ENCODE measurements at places on chromosomes 12 and 14.

GRCh38 chr12:18782827-18783226 is 44.9 kb downstream of the CAPZA3 start:
- DNase-seq, result no peak

DNA sequence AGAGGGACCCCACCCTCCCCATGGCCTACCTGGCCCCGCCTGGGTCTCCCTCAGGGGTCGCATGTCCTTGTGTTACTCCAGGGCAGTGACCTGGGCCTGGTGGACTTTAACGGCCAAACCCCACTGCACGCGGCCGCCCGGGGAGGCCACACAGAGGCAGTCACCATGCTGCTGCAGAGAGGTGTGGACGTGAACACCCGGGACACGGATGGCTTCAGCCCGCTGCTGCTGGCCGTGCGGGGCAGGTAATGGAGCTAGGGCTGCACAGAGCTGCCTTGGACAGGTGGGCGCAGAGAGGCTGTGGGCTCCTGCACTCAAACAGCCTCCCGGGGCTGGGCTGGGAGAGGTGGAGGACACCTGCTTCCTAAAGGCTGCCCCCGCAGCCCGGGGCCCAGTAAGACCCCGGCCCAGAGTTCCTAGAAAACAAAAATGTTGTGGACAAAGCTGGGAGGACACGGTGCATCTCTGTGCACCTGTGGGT is 21.6 kb downstream of the ASPG start:
- DNase-seq, result no peak

GRCh38 chr12:58459191-58459590 is 461.1 kb downstream of the LRIG3 start:
- no peak for DNase-seq

- DNase-seq, result no peak
Measured at GRCh38 chr14:91317381-91318308, 73.1 kb upstream of the GPR68 start.

- DNase-seq, result no peak
Measured at GRCh38 chr14:92783813-92784431, 10.2 kb upstream of the GOLGA5 start.

DNA sequence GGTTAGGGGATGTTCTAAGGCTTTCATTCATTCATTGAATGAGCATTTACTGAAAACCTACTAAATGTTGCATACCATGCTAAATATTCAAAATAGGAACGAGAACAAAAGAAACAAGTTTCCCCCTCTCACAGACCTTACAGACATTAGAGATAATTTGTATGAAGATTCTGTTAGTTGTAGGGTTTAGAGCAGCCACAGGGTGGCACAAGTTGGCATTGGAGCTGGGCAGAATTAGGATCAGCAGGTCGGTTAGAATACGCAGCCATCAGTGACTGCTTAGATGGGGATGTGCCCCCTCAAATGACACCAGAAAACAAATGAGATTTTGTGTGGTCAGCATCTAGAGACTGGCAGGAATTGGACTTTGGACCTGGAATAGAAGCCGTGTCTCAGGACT is 166.3 kb upstream of the DAAM1 start:
- no peak for DNase-seq

GRCh38 chr12:51850965-51851299 is 2.4 kb upstream of the FIGNL2 start:
- DNase-seq, result no peak

GRCh38 chr12:116320791-116321217 is 43.3 kb upstream of the MED13L start:
- DNase-seq, result no peak

DNA sequence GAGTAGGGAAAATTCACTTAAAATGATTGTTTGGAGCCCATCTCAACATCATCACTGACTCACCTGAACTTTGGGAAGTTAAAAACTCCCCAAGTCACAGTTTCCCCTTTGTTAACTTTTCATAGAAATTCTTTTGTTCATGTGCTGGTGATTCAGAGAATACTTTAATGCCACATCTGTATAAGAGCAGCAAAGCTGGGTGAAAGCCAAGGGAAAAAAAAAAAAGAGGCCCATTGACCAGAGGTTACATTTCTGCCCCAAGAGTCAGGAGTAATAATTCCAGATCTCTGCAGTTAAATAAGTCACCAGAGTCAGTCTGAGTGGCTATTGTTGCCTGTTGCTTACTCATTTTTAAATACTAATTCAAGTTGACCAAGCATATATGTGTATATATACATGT is 136.4 kb upstream of the LGR5 start:
- DNase-seq, result peak; percentile 70

GRCh38 chr12:2053691-2054090 is 904 bp downstream of the CACNA1C start:
- DNase-seq, result no peak

DNA sequence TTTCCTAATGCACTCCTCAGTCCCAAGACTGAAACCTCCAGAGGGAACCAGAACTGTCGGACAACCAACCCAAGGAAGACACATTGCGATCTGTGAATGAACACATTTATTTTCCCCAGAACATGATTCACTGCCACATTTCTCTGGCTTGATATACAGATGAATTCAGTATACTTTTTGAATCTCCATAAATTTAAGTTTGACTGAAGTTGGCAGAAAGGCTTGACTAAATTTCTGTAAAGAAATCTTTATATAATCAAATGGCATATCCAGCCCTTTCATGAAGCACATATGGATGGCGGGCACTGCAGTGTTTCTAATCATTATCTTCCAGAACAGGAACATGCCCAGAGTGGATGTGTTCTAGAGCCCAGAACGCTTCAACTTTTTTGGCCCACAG is 56.7 kb downstream of the DCAF5 start:
- no peak for DNase-seq

DNA sequence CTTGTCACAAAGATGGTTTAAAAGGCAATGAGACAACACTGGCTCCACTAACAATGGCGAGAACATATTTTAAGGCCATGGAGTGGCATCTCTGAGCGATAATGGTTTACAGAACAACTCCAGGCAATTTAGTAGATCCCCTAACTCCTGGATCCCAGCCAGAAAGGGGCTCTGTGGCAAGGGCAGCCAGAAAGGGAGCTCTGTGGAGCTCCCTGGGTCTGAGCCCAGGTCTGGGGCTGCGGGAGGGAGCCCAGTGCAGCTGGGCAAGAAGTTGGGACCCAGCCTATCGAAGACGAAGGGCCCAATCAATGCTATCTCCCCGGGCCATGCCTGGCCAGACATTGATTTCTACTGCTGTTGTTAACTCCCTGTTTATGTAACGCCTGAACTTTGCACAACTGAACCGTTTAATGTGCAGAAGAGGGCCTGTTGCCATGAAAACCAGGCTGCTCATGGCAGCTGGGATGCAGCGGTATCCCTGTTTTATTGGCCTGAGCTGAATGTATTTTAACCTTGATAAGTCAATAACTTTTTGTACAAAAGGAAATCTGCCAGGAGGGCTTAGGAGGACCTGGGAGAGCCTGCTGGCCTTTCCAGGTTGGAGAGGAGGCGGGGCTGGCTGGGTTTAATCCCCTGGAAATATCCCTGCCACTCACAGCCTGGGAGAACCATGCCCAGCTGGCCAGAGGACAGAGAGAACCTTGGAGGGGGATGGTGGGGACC is 6.7 kb upstream of the FAM222A start:
- no peak for DNase-seq

GRCh38 chr12:30687265-30687986 is 8.2 kb downstream of the IPO8 start:
- no peak for DNase-seq

GRCh38 chr12:65623507-65623906 is 200.8 kb upstream of the HMGA2 start:
- DNase-seq, result no peak

- no peak for DNase-seq
Measured at GRCh38 chr14:103581206-103581605, 18.4 kb downstream of the COA8 start.

GRCh38 chr14:75885829-75886228 is 96.0 kb downstream of the TGFB3 start:
- DNase-seq, result peak; percentile 54

GRCh38 chr12:95593266-95593871 is 42.1 kb upstream of the USP44 start:
- no peak for DNase-seq

- DNase-seq, result no peak
Measured at GRCh38 chr14:103019826-103020225, 37.5 kb downstream of the CDC42BPB start.

DNA sequence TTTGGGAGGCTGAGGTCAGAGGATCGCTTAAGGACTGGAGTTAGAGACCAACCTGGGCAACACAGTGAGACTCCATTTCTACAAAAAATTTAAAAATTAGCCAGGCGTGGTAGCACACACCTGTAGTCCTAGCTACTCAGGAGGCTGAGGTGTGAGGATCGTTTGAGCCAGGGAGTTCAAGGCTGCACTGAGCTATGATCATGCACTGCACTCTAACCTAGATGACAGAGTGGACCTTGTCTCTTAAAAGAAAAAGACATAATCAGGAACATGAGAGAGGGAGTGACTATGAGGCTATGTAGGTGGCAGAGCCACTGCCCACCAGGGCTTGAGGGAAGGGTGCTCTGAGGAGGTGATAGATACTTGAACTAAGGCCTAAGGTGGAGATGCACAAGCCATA is 49.2 kb upstream of the PLXNC1 start:
- DNase-seq, result no peak

DNA sequence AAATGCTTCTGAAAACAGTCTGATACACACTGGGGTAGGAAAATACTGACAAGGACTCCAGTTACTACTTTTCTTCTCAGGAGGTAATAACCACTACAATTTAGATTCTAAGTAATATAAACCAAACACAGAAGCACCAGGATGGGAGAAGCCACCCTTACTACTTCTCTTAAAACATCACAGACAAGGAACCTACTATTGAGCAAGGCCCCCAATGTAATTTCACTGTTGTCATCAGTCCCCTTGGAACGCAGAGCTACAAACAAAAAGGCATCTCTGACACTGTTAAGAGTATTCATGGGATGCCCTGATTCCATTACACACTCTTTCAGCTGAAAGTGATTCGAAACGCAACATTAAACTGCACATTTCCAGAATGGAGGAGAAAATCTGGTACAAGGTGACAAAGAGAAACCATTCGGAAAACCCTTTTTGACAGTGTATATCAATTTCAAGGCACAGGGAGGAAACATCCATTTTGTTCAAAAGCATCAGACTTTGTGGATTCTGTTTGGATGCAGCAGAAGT is 185.9 kb downstream of the PPM1H start:
- no peak for DNase-seq

DNA sequence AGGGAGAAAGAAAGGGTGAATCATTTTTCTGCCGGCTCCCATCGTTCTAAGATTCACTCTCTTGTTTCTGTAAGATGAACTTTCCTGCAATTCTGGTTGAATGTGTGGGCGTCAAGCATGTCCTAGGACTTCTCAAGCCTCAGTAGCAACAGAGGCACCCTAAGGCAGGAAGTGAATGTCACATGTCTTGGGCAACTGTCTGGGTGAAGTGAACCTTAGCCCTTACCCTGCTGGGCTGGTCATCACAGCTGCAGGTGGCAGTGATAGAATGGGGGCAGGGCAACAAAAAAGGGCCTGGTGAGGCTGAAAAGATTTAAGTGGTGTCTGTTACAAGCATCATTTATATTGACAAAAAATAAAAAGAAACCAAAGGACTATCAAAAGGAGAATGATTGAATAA is 45.9 kb upstream of the CAND1 start:
- DNase-seq, result peak; percentile 12

DNA sequence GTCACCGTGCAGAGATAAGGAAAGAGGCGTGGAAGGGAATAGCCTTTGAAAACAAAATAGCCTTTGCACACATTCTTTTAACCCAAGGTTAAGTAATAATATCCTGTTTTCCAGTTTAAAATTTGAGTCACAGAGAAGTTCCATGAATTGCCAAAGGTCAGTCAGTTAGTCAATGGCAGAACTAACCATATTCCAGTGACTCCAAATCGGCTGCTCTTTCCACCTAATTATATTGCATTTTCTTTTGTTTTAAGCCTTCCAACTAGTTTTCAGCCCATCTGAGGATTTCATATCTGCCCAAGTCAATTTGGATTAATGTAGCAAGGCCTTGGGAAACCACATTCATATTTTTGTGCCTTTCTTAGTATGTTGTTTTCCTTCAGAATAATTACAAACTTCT is 373.0 kb downstream of the CCDC91 start:
- DNase-seq, result no peak

GRCh38 chr12:124927201-124928094 is 13.0 kb upstream of the UBC start:
- DNase-seq, result no peak

DNA sequence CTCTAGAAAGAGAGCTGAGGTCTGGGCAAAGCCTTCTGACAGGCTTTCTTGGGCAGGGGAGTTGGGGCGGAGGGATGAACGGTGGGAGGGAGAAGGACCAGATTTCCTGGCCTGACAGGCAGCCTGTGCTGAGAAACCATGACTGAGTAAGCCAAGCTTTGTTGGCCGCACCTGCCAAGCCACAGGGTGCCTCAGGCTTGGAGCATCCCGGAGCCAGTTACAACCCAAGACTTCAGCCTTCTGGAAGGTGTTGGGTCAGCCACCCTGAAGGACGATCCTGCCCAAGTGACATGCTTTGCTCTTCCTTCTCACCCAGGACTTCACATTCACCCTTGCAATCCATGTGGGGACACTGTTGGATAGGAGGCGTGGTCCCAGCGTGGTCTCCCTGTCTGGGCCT is 21.0 kb upstream of the AQP2 start:
- no peak for DNase-seq

DNA sequence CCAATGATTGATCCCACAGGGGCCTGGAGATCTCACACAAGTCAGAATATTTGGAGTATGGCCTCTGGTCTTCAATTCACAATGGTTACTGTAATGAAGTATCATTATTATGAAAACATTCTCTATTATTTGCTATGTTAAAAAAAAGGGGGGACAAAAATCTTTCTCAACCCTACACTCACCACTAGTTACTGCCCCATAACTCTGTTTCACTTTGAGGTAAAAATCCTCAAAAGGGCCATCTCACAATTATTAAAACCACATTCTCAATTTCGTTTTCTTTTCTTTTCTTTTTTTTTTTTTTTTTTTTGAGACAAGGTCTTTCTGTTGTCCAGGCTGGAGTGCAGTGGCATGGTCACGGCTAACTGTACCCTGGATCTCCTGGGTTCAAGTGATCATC is 59.6 kb upstream of the KCNC2 start:
- DNase-seq, result no peak

DNA sequence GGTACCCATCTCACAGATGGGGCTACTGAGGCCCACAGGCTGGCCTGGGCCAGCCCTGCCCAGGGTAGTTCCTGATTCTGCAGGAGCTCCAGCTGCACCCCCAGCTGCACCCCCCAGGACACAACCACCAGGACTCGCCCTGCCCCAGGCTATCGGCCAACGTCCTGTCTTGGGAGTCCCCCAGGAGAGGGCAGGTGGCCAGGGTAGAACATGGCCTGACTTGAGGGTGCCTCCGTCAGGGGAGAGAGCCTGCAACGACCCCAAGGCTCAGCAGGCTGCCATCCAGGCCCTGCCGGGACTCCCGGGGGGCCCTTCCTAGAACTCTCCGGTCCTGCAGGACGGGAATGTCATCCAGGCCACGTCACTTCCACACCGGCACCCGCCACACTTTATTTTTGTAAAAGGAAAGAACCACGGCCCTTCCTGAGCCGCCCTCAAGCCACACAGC is 15.8 kb downstream of the JAG2 start:
- DNase-seq, result no peak

All from epithelial cell of proximal tubule (primary cell).